ENCODE measurements at places on chromosomes 1 and 21. TPM values are rescaled to one million over a fixed set of nuclear protein-coding genes. Genes with fewer than 3 reads are reported as not detected.

Gene PLA2G2F
- not detected for total RNA-seq

Gene C8B
- total RNA-seq: not detected

Gene AMY2A
- total RNA-seq: not detected

Gene DCST1
- total RNA-seq: not detected
